Calu3 (cell line): ENCODE measurements at places on chromosomes 11 and 22. TPM values are rescaled to one million over a fixed set of nuclear protein-coding genes. Genes with fewer than 3 reads are reported as not detected.

- DNase-seq, result no peak
- no peak overlapping the region for H3K27ac ChIP-seq
- H3K27me3 ChIP-seq, result peaks cover 12% of the 10 kb centered on the region
- H3K4me1 ChIP-seq, result no peaks in the 10 kb centered on the region
These were observed 60.0 kb downstream of the GLYATL1 start for GRCh38 chr11:58999291-58999680.

GRCh38 chr11:69062873-69063651, 14.3 kb downstream of the TPCN2 start:
- DNase-seq, result no peak
- H3K4me3 ChIP-seq, result no peak overlapping the region
- H3K27me3 ChIP-seq, result no peaks in the 10 kb centered on the region
- H3K36me3 ChIP-seq, result no peaks in the 10 kb centered on the region

DNA sequence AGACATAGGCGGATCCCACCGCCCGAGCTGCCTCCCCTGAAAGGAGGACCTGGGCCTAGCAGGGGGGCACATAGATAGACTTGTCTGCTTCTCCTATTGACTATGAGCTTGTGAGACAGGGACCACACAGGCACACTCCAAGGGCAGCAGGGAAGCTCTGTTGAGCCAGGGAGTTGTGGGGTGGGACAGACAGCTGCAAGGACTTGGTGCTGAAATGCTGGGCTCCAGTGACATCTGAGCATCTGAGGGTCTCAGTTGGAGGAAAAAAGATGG, 53.4 kb upstream of the ANO1 start:
- no peak overlapping the region for H3K4me3 ChIP-seq
- DNase-seq, result no peak
- no peaks in the 10 kb centered on the region for H3K27me3 ChIP-seq

GRCh38 chr11:70229737-70230136, 26.6 kb downstream of the FADD start:
- no peak for DNase-seq
- no peak overlapping the region for H3K27ac ChIP-seq
- H3K4me1 ChIP-seq, result peaks cover 15% of the 10 kb centered on the region
- no peak overlapping the region for H3K4me3 ChIP-seq
- H3K27me3 ChIP-seq, result no peaks in the 10 kb centered on the region

The TRIM44 gene
- total RNA-seq, result 71.3 and 78.2 TPM in 2 replicates
